Activated T-cell treated with anti-CD3 and anti-CD28 coated beads for 4 hours (primary cell): ENCODE measurements at places on chromosomes 3 and 15.

GRCh38 chr15:69510556-69510955, 57.9 kb downstream of the RPLP1 start:
- DNase-seq, result no peak

GRCh38 chr3:133927540-133928066, 31.9 kb upstream of the RAB6B start:
- peak; percentile 83 for DNase-seq

DNA sequence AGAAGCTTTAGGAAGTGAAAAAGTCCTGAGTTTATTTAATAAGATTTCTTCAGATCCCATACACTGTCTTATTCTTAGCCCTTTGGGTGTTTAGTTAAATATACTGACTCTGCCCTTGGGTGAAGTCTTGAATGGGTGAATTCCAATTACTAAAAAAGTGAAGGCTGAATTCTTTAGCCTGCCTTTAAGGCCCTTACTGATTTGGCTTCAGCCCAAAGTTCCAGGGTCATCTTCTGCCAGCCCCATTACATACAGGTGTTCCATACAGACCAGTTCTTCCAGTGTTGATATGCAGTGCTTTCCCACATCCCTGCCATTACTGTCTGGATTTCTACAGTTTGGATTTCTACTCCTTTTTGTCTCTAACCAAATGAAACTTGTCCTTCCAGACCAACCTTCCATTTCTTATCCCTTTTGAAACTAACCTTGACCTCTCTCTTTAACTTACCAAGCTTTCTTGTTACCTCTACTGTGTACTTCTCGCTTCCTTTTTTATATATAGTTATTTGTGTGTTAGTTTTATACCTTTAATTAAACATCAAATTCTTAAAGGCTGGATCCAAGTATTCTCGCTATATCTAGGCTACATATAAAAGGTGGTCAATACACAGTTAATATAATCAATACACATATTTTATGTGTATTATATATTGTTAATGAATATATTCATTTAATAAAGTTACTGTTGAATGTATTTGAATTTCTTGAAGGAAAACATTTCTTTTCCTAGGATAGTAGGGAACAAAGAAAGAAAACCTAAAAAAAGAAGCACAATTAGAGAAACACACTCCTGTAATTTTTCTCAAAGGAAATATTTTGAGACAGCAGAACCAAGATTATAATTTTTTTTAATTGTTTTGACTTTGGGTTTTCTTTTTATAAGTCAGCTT, 15.0 kb downstream of the MBNL1 start:
- no peak for DNase-seq

GRCh38 chr15:39354189-39354588, 226.7 kb upstream of the THBS1 start:
- DNase-seq, result no peak

GRCh38 chr3:42608581-42608980, 8.1 kb downstream of the NKTR start:
- DNase-seq, result no peak

GRCh38 chr3:55169161-55169560, 241.3 kb upstream of the LRTM1 start:
- DNase-seq, result no peak

- no peak for DNase-seq
Observed at GRCh38 chr3:11549580-11550140, 94.1 kb downstream of the VGLL4 start.

GRCh38 chr3:128491691-128491940, 1.4 kb downstream of the GATA2 start:
- no peak for DNase-seq

GRCh38 chr3:11465744-11466616, 177.7 kb downstream of the VGLL4 start:
- DNase-seq, result no peak
